ENCODE measurements at places on chromosomes 6 and 20. TPM values are rescaled to one million over a fixed set of nuclear protein-coding genes. Genes with fewer than 3 reads are reported as not detected.
A peak's percentile ranks its signal among the peaks of the same experiment; 100 is the strongest.

Gene RSPH9
- total RNA-seq: 0.30 TPM

Gene VGLL2
- total RNA-seq: not detected

- DNase-seq: no peak
- peaks cover 7% of the 10 kb centered on the region for H3K4me1 ChIP-seq
- no peaks in the 10 kb centered on the region for H3K36me3 ChIP-seq
- H3K27ac ChIP-seq: peak overlapping the region; percentile 50
- no peaks in the 10 kb centered on the region for H3K27me3 ChIP-seq
- no peak overlapping the region for H3K4me3 ChIP-seq
Measured at GRCh38 chr20:53579581-53580375, 13.9 kb downstream of the ZNF217 start.

DNA sequence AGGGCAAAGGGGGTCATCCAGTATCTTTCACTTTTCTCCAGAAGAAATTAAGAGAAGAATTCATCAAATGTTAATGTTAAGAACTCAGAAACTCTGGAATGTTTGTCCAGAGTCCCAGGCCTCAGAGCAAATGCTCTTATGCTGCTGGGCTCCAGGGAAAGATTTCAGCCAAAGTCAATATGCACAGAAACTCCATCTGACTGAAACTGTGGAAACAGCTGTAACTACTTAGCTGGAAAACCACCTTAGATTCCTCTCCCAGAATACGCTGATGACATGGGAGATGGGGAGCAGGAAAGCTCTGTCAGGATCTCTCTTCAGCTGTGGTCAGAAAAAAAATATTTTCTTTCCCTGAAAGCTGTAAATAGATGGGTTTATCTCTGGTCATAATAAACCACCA, 559.6 kb downstream of the RFPL4B start:
- no peak for DNase-seq
- no peaks in the 10 kb centered on the region for H3K36me3 ChIP-seq
- H3K4me1 ChIP-seq: no peaks in the 10 kb centered on the region
- no peak overlapping the region for H3K27ac ChIP-seq

DNA sequence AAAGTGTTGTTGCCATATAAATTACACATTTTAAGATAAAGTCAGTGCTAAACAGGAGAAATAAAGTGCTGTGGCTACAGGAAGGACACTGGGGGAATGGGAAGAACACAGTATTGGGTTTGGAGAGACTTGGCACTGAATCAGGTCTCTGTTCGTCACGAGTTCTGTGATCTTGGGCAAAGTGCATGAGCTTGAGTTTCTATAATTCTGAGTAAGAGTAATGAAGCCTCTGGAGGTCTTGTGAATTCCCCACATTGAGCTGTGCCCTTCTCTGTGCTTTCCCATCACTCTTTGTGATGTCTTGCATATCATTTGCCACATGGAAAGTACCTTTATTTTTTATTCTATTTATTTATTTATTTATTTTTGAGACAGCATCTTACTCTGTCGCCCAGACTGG, 16.8 kb upstream of the EEF1A1 start:
- no peaks in the 10 kb centered on the region for H3K27me3 ChIP-seq
- H3K36me3 ChIP-seq: no peaks in the 10 kb centered on the region
- H3K4me3 ChIP-seq: no peak overlapping the region

GRCh38 chr20:8162610-8163009, 30.5 kb downstream of the PLCB1 start:
- DNase-seq: no peak
- H3K4me3 ChIP-seq: no peak overlapping the region
- no peak overlapping the region for H3K27ac ChIP-seq
- H3K4me1 ChIP-seq: no peaks in the 10 kb centered on the region
- no peaks in the 10 kb centered on the region for H3K36me3 ChIP-seq

GRCh38 chr6:159252955-159253508, 83.8 kb downstream of the FNDC1 start:
- DNase-seq: no peak
- no peaks in the 10 kb centered on the region for H3K36me3 ChIP-seq
- H3K4me1 ChIP-seq: peaks cover 3% of the 10 kb centered on the region
- H3K4me3 ChIP-seq: no peak overlapping the region

Gene BTN1A1
- not detected for total RNA-seq

DNA sequence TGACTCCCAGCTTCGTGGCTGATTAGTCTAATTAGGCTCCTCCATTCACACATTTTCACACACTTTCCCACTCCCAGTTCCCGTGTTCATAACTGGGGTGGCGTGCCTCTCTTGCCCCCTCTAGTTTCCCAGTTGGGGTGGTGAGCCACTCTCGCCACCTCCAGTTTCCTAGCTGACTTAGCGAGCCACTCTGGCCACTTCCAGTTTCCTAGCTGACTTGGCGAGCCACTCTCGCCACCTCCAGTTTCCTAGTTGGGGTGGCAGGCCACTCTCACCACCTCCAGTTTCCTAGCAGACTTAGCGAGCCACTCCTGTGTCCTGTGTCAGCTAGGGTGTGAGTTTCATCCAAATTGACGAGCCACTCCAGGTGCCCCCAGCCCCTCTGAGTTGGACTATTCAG, 7.4 kb upstream of the GMPR start:
- no peak overlapping the region for H3K4me3 ChIP-seq
- no peaks in the 10 kb centered on the region for H3K36me3 ChIP-seq
- H3K4me1 ChIP-seq: peaks cover 2% of the 10 kb centered on the region
- no peaks in the 10 kb centered on the region for H3K27me3 ChIP-seq

Gene SNAI1
- total RNA-seq: 3.1 TPM

DNA sequence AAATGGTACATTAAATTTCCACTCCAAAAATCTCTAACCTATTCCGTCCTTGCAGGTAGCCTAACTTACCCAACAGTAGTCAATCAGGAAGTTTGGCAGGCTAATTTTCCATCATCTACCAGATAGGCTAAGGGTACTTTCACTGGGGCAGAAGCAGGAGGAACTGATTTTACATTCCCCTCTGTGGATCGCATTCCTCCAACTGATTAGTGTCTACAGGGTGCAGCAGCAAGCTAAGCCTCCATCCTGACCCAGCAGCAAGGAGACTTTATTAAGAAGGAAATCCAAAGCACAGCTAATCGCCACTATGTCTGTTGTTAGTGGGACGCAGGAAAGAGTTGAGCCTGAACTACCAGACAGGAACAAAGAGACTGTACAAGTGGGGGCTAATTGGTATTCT, 143.2 kb upstream of the RUNX2 start:
- no peak for DNase-seq
- no peak overlapping the region for H3K27ac ChIP-seq
- no peak overlapping the region for H3K4me3 ChIP-seq
- H3K4me1 ChIP-seq: no peaks in the 10 kb centered on the region

GRCh38 chr20:52564594-52564993, 373.0 kb upstream of the ZFP64 start:
- no peak for DNase-seq
- H3K27me3 ChIP-seq: no peaks in the 10 kb centered on the region

Gene AVP
- total RNA-seq: not detected

Gene HAO1
- not detected for total RNA-seq

GRCh38 chr6:158154816-158155215, 13.2 kb downstream of the SERAC1 start:
- no peak for DNase-seq
- H3K4me3 ChIP-seq: no peak overlapping the region
- no peaks in the 10 kb centered on the region for H3K4me1 ChIP-seq

Gene HECA
- 23.6 TPM for total RNA-seq

Gene RFX6
- total RNA-seq: not detected

Gene BPIFA3
- not detected for total RNA-seq

Gene TGM2
- 15.0 TPM for total RNA-seq

- H3K27me3 ChIP-seq: no peaks in the 10 kb centered on the region
- H3K36me3 ChIP-seq: no peaks in the 10 kb centered on the region
- no peak overlapping the region for H3K27ac ChIP-seq
- peak overlapping the region; percentile 34 for H3K4me3 ChIP-seq
- H3K4me1 ChIP-seq: peaks cover 3% of the 10 kb centered on the region
- DNase-seq: no peak
Measured at GRCh38 chr6:148701375-148701774, 45.5 kb upstream of the UST start.

- H3K27ac ChIP-seq: no peak overlapping the region
- no peaks in the 10 kb centered on the region for H3K36me3 ChIP-seq
- no peak overlapping the region for H3K4me3 ChIP-seq
- DNase-seq: no peak
- no peaks in the 10 kb centered on the region for H3K4me1 ChIP-seq
Measured at GRCh38 chr6:7367408-7367807, 22.1 kb downstream of the CAGE1 start.

GRCh38 chr20:63962426-63963347, 6.5 kb upstream of the UCKL1 start:
- peaks cover 2% of the 10 kb centered on the region for H3K4me1 ChIP-seq
- no peaks in the 10 kb centered on the region for H3K36me3 ChIP-seq
- no peak overlapping the region for H3K27ac ChIP-seq

Gene CNR1
- 2.2 TPM for total RNA-seq

- no peaks in the 10 kb centered on the region for H3K4me1 ChIP-seq
- no peak for DNase-seq
- no peaks in the 10 kb centered on the region for H3K27me3 ChIP-seq
- H3K27ac ChIP-seq: no peak overlapping the region
- H3K36me3 ChIP-seq: no peaks in the 10 kb centered on the region
Measured at GRCh38 chr6:139051396-139052060, 23.0 kb downstream of the ABRACL start.

DNA sequence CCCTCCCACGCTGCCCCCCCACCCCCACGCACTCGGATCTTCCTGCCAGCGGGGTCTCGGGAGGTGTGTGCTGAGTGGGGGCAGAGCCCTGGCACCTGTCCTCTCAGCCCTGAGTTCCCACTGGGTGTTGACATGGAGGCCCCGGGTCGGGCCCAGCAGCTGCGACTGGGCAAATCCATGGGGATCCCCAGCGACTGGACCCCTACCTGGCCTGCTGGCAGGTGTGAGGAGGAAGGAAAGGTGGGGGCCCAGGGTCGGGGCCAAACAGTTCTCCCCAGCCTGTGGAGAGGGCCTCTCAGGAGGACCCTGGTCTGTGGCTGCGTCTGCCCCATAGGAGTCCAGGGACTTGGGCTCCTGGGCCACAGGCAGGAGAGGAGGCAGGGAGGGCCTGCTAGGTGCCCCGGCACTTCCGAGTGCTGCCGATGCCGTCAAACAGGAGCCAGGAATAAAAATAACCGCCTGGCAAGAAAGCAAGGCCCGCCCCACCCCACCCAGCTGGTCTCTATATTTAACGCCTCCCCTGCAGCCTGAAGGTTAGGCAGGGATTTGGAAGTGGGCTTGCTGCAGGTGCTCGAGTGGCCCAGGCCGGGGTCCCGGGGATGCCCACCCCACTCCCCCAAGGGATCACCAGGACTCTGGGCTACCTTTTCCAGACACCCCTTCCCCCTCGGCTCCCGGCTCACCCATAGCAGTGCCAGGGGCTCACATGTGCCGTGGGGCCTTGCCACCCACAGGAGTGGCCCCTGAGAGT, 1.4 kb upstream of the EEF1A2 start:
- H3K4me3 ChIP-seq: no peak overlapping the region
- no peak overlapping the region for H3K27ac ChIP-seq

DNA sequence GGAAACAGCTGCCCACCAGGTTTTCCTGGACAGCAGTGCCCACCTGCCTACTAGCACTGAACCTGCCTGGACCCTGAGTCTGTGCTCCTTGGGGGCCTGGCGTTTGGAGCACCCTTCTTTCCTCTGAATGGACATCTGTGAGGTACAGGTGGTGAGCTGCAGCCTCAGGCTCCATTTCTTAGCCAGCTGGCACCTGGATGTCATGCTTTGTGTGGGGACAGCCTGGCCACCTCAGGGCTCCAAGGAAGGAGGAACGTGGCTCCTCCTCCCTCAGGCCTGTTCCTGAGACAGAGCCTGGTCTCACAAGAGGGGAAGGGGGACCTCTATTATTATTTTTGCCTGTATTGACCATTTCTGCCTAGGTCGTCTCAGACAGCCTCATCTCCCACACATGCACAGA, 8.1 kb downstream of the TMEM151B start:
- no peak for DNase-seq
- no peaks in the 10 kb centered on the region for H3K4me1 ChIP-seq
- H3K27me3 ChIP-seq: no peaks in the 10 kb centered on the region
- no peaks in the 10 kb centered on the region for H3K36me3 ChIP-seq

Gene SLC23A2
- total RNA-seq: 62.6 TPM

Gene SLC22A16
- 0.24 TPM for total RNA-seq

Gene PBOV1
- total RNA-seq: not detected

- no peaks in the 10 kb centered on the region for H3K36me3 ChIP-seq
- no peak overlapping the region for H3K27ac ChIP-seq
- H3K4me1 ChIP-seq: no peaks in the 10 kb centered on the region
- no peak overlapping the region for H3K4me3 ChIP-seq
- no peaks in the 10 kb centered on the region for H3K27me3 ChIP-seq
Measured at GRCh38 chr6:155648301-155648700, 192.7 kb upstream of the NOX3 start.

DNA sequence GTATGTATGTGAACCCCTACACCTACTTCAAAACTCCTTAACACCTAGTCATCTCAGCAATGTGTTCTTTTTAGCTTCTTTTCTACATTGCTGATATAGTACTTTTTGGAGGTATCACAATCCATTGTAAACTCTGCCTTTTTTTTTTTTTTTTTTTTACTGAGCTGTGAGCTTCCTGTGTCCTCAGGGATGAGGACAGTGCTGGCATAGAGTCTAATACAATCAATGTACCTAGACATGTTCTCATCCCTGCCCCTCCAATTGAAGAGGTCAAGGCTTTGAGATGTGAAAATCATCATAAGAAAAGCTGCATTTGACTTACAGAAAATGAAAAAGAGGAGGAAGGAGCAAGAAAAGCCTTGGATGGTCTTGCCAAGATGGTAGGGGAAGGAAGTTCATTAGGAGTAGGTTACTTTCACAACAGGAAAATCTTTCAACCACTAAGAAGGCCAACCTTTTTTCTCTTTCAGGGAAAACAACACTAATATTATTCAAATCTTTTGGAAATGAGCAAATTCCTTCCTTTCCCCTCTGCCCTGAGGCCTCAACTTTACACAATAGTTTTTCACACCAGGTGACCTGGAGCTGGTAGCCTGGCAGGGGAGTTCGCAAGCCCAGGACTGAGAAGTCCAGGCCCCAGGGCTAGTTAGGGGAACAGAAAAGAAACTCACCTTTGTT, 2.8 kb upstream of the JARID2 start:
- H3K4me3 ChIP-seq: no peak overlapping the region
- peaks cover 1% of the 10 kb centered on the region for H3K4me1 ChIP-seq
- no peaks in the 10 kb centered on the region for H3K36me3 ChIP-seq
- no peak for DNase-seq
